Fibroblast of lung (primary cell): ENCODE measurements at places on chromosomes 2 and 18. TPM values are rescaled to one million over a fixed set of nuclear protein-coding genes. Genes with fewer than 3 reads are reported as not detected.

- no peaks in the 10 kb centered on the region for H3K4me1 ChIP-seq
- DNase-seq: no peak
- no peak overlapping the region for H3K27ac ChIP-seq
- no peaks in the 10 kb centered on the region for H3K27me3 ChIP-seq
- H3K4me3 ChIP-seq: no peak overlapping the region
Observed at GRCh38 chr2:205133544-205133943, 548.8 kb upstream of the NRP2 start.

MDH1B gene
- total RNA-seq: 0.99 and 1.8 TPM in 2 replicates

DNA sequence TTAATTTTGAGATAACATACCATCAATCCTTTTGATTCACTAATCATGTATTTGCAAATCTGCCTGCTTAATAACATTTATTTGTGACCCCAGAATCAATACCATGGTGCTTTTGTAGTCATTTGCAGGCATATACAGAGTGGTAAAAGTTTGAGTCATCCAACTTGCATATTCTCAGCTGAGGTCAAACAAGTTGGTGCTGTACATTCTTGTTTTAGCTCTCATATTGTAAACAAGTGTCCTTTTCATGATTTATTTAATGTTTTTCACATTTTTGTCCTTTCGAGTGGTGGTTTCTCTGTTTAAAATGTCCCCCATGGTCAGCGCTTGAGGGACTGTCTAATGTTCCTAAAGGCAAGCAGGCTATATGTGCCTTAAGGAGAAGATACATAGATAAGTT lies 17.5 kb downstream of the RAB27B start:
- H3K27me3 ChIP-seq: no peaks in the 10 kb centered on the region
- H3K36me3 ChIP-seq: no peaks in the 10 kb centered on the region
- no peak overlapping the region for H3K4me3 ChIP-seq
- H3K27ac ChIP-seq: no peak overlapping the region

- no peaks in the 10 kb centered on the region for H3K36me3 ChIP-seq
- H3K4me3 ChIP-seq: no peak overlapping the region
- no peak overlapping the region for H3K27ac ChIP-seq
- H3K27me3 ChIP-seq: no peaks in the 10 kb centered on the region
- no peaks in the 10 kb centered on the region for H3K4me1 ChIP-seq
Observed at GRCh38 chr18:2147476-2148230, 423.7 kb downstream of the METTL4 start.

GRCh38 chr2:127361929-127362885 lies 25.6 kb downstream of the MAP3K2 start:
- DNase-seq: peak; percentile 19
- no peak overlapping the region for H3K4me3 ChIP-seq
- H3K27me3 ChIP-seq: no peaks in the 10 kb centered on the region

DNA sequence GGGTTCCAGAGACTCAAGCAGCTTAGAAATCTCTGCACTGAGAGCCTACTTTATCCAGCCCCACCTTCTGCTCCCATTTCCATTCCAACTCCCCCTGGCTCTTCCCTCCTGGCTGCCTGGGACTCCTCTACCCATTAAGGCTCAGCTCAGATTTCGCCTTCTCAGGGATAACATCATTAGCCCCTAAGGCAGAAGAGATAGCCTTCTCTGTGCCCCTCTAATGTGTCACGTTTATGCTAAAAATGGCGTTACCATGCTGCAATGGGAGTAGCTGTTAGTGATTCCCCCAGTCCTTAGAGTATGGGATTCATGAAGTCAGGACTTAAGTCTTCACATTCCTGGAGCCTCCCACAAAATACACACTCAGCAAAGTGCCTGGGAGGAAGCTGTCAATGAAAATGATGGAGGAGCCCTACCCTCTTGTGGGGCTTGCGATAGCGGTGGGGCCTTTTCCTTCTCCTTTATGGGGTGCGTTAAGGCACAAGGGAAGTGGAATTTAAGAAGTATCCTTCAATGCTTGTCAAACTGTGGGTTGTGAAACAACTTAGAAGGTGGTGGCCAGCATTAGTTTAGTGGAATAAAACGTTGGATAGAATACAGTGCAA lies 144.7 kb upstream of the COPS8 start:
- DNase-seq: no peak
- H3K27ac ChIP-seq: no peak overlapping the region
- no peaks in the 10 kb centered on the region for H3K4me1 ChIP-seq
- no peaks in the 10 kb centered on the region for H3K36me3 ChIP-seq
- H3K4me3 ChIP-seq: no peak overlapping the region

- no peaks in the 10 kb centered on the region for H3K4me1 ChIP-seq
- H3K27ac ChIP-seq: no peak overlapping the region
- peak; percentile 12 for DNase-seq
- H3K36me3 ChIP-seq: no peaks in the 10 kb centered on the region
- H3K4me3 ChIP-seq: no peak overlapping the region
- H3K27me3 ChIP-seq: no peaks in the 10 kb centered on the region
Observed at GRCh38 chr2:227153758-227154486, 10.1 kb downstream of the COL4A4 start.

DNA sequence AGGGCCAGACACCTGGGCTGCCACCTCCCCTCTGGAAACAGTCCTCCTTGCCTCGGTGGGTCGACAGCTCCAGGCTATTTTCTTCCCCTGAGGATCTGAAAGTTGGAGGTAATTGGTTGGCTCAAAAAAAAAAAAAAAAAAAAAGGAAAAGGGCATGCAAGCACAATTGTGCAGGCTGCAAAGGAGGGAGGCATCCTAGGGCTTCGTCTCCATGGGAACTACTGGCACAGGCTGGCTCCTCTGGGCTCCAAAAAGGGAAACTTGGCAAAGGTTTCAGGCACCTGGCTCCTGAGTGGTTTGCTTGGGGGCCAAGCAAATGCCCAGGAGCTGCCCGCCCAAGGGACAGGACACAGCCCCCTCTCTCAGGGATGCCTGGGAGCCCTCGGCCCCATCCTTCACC lies 1.1 kb upstream of the KCNIP3 start:
- no peaks in the 10 kb centered on the region for H3K27me3 ChIP-seq
- no peaks in the 10 kb centered on the region for H3K36me3 ChIP-seq
- no peak for DNase-seq
- H3K27ac ChIP-seq: no peak overlapping the region
- H3K4me1 ChIP-seq: no peaks in the 10 kb centered on the region

RSAD2 gene
- 0.77 and 1.7 TPM in 2 replicates for total RNA-seq

GRCh38 chr2:142040556-142040955 lies 90.3 kb downstream of the LRP1B start:
- no peak for DNase-seq
- no peaks in the 10 kb centered on the region for H3K36me3 ChIP-seq
- no peaks in the 10 kb centered on the region for H3K4me1 ChIP-seq
- H3K27me3 ChIP-seq: no peaks in the 10 kb centered on the region
- no peak overlapping the region for H3K4me3 ChIP-seq
- H3K27ac ChIP-seq: no peak overlapping the region

NBAS gene
- 124 and 133 TPM in 2 replicates for total RNA-seq

- peaks cover 3% of the 10 kb centered on the region for H3K4me1 ChIP-seq
- H3K36me3 ChIP-seq: no peaks in the 10 kb centered on the region
- H3K27ac ChIP-seq: no peak overlapping the region
- H3K4me3 ChIP-seq: no peak overlapping the region
- no peak for DNase-seq
- H3K27me3 ChIP-seq: no peaks in the 10 kb centered on the region
Observed at GRCh38 chr2:160741271-160741670, 247.7 kb upstream of the RBMS1 start.

POTEJ gene
- not detected in 2 replicates for total RNA-seq

DNA sequence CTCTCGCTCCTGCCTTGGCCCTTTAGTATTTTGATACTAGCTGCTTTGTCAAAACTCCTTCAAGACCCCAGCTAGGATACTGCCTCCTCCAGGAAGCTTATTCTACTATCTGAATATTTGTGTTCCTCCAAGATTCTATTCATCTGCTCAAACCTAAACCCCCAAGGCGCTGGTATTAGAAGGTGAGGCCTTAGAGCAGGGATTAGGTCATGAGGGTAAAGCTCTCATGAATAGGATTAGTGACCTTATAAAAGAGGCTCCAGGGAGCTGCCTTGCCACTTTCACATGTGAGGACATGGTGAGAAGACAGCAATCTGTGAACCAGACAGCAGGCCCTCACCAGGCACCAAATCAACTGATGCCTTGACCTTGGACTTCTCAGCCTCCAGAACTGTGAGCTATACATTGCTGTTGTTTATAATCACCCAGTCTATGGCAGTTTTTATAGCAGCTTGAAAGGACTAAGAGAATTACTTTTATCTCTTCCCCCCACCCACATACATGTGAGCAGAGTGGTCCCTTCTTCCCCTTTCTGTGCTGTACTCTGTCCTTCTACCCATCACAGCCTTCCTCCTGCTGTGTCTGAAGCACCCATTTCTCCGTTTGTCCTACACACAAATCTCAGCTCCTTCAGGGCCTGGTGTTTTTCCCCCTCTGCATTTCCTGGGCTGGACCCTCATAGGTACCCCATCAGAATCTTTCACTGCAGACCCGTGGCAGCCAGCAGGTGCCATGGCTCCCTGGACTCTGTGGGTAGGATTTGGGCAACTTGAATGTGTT lies 54.5 kb downstream of the HS1BP3 start:
- no peaks in the 10 kb centered on the region for H3K27me3 ChIP-seq
- DNase-seq: no peak
- no peak overlapping the region for H3K4me3 ChIP-seq
- H3K27ac ChIP-seq: peak overlapping the region; percentile 41

LYG1 gene
- total RNA-seq: 0.26 and 0.50 TPM in 2 replicates
